ENCODE measurements at places on chromosomes 11 and 22.

- no peak for DNase-seq
These were observed 225.3 kb downstream of the ADAMTS15 start for GRCh38 chr11:130673698-130674097.

GRCh38 chr22:21590809-21591641 is 23.5 kb downstream of the UBE2L3 start:
- DNase-seq = no peak

- DNase-seq = no peak
These were observed 12.0 kb downstream of the IL18BP start for GRCh38 chr11:72010529-72011233.

DNA sequence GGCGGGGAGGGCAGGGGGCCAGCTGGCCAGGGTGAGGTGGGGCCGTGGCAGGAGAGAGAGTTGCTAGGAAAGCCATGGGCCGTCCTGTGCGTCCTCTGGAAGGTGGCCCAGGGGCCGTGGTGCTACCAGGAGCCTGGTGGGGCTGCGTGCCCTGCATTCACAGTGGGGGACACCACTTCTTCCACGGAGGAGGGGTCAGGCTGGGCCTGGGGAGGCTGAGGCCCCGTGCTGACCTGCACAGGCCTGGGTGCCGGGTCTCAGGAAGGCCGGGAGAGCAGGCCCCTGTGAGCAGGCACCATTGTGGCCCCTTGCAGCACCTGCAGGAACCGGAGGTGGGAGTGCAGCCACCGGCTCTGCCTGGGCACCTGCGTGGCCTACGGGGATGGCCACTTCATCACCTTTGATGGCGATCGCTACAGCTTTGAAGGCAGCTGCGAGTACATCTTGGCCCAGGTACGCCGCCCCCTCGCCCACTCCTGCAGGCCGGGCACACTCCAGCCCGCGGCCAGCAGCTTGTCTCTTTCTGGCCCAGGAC is 12.0 kb downstream of the MUC5B start:
- no peak for DNase-seq

DNA sequence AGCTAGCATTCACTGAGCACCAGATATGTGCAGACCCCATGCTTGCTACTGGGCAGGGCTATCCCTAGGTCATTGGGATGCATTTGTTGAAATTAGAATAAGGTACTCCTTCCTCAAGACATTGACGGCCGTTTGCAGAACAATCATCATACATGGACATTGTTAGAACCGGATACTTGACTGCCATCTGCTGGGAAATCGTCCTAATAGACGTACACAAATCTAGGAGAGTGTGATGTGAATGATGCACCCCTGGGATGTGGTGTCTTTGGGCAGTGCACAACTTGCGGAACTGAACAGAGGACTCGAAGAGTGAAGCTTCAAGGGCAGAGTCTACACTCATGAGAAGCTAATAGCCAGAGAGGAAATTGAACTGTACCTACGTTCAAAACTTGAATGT is 35.9 kb downstream of the MYO18B start:
- no peak for DNase-seq

- no peak for DNase-seq
These were observed 708.9 kb upstream of the CCDC179 start for GRCh38 chr11:23569134-23569533.

DNA sequence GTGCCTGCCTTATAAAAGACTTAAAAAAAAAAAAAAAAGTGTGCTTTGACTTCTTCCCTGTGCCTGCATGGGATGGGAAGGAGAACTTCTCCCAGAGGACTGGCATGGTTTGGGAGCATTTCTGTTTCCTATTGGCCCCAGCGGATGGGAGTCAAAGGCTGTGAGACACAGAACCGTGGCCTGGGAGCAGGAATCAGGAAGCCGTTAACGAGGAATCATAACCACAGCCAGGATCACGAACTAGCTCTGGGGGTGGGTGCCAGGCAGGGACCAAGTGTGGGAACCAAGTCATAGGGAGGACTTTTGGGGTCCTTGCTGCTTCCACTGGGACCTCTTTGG is 526 bp downstream of the C1QTNF6 start:
- DNase-seq = no peak

- DNase-seq = no peak
These were observed 8.4 kb upstream of the OMP start for GRCh38 chr11:77093987-77094840.

GRCh38 chr11:62402226-62402959 is 16.4 kb upstream of the SCGB1A1 start:
- DNase-seq = peak; percentile 55

DNA sequence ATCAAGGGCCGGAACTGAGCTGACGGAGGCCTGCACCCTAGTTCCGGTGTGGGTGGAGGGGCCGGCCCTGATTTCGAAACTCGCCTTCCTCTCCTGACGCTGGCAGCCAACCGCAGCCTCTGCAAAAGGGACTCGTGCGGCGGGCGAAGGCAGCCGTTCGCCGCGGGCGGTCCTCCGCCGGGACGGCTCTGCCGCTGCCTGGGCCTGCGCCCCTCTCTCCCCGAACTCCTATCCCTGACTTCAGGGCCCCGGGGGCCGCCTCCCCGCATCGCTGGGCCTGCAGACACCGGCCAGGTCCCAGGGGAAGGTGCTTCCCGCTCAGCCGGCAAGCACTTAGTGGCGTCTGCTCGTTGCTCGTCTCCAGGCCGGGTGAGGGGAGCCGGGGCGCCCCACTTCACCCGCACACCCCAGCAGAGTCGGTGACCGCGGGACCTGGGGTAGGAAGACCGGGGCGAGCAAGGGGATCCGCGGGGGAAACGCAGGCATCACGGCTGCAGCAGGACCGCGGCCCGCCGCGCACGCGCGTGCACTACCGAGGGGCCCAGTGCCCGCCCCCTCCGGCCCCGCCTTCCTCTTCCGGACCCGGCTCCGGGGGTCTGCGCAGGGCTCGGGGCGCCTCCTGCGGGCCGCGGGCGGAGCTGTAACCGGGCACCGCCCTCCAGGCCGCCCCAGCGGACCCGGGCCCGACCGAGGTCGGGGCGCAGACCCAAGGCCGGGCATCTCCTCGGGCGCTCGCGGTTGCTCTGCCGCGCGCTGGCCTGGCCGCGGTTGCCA is 464 bp upstream of the ANKRD13D start:
- DNase-seq = peak; percentile 85

DNA sequence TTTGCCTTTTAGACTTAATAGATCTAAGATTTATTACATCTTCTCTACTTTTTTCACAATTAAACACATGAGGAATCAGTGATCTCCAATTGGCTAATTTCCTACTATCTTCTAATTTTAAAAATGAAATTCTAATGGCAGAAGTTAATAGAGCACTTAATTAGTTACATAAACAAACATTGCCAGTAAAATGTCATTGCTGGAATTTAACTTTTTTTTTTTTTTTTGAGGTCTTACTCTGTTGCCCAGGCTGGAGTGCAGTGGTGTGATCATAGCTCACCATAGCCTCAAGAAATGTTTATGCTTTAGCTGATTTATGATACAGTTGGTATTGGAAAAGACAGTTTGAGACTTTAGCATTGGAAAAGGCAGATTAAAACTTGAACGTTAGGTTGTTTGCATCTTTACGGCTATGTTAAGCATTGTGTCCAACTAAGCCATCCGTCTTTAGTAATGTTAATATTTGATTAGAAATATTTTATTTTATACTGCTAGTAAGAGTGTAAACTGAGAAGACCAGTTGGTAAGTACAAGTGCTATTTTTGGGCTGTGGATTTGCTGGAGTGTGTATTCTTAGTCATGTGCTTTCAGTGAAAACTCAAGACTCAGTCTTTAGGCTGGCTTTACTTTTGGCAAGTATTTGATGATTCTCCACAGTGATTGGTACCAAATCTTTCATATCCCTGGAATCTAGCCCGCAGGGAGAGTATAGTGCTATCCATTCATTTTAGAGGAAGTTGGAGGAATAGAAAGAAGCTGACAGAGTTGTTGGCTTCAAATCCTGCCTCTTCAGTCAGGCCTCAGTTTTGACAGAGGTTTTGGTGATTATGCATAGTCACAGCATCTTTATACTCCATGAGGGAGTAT is 4.5 kb downstream of the ANO5 start:
- DNase-seq = no peak

- DNase-seq = no peak
These were observed 24.7 kb downstream of the PATZ1 start for GRCh38 chr22:31321421-31321820.

DNA sequence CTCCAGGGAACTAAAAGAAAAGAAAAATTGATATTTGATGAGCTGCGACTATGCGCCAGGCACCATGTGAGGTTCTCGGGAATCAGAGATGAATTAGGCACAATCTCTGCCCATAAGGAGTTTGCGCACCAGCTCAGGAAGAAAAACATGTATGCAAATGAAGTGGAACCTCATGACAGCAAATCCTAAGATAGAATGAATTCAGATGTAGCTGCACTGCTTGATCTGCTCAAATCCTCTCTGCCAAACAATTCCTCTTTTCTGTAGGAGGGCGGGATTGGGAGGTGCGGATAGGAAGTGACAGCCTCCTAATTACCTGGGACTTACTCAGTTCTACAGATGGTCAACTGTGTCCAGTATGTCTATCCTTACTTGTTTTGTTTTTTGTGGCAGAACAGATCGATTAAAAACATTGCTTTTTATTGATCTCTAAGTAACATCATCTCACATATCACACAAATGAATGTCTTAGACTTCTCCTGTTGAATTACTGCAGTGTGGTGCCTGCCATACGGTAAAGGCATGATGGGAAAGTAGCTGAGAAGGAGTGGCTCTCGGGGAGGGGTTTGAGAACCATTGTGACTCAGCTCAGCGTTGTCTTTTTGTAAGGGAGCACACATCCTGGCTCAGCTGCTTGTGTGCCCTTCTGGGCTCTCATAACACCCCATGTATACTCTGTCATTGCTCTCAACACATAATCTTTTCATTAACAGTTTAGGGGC is 13.9 kb downstream of the CRTAM start:
- DNase-seq = no peak

- DNase-seq = no peak
These were observed 35.3 kb upstream of the CLMP start for GRCh38 chr11:123230346-123230745.

- DNase-seq = no peak
These were observed 44.1 kb downstream of the FANCF start for GRCh38 chr11:22581354-22582150.

DNA sequence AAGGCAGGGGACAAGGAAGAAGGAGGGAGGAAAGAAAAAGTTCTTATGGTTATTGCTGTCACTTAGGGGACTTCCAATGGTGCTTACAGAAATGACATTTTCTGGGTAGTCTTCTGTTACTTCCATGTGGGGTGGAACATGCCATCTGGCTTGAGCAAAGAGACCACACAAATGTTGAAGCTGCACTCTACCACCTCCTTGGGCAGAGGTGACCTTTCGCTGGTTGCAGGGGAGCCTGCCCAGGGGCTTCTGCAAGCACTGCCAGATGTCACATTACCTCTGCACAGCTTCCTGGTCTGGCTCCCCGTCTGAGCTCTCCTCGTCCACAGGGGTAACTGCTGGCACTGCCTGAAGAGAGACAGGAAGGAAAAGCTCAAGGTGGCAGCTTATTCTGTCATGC is 32.6 kb upstream of the APOA1 start:
- no peak for DNase-seq

GRCh38 chr11:128236506-128237498 is 350.6 kb downstream of the ETS1 start:
- no peak for DNase-seq

DNA sequence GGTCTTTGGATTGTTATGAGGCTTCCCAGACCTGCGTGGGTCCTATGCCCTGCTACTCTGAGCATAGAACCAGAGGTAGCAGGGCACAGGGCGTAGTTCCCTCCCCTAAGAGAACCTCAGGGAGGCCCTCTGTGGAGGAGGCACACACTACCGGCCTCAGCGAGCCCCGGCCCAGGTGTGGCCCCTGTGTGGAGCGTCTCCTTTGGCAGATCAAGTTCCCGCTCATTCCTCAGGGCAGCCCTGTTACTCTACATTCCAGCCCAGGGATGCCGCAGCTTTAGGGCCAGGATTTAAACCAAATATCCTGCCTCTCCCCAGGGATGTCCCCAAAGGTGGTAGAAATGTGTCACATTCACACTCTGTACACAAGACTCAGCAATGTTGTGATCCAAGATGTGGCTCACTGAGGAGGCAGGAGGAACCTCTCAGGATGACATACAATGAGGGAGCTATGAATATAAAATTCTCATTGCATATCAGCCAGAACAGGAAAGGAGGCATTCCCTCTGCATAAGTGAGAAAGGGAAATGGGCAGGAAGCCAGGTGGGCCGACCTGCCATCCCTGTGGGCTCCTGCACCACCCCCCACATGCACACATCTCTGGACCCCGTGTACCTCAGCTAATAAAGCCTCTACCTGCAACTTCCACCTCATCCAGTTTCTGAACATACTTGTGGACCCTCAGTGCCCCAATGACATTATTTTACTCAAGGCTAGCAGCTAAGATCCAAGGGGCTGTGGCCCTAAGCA is 131.9 kb upstream of the TEAD1 start:
- DNase-seq = no peak

DNA sequence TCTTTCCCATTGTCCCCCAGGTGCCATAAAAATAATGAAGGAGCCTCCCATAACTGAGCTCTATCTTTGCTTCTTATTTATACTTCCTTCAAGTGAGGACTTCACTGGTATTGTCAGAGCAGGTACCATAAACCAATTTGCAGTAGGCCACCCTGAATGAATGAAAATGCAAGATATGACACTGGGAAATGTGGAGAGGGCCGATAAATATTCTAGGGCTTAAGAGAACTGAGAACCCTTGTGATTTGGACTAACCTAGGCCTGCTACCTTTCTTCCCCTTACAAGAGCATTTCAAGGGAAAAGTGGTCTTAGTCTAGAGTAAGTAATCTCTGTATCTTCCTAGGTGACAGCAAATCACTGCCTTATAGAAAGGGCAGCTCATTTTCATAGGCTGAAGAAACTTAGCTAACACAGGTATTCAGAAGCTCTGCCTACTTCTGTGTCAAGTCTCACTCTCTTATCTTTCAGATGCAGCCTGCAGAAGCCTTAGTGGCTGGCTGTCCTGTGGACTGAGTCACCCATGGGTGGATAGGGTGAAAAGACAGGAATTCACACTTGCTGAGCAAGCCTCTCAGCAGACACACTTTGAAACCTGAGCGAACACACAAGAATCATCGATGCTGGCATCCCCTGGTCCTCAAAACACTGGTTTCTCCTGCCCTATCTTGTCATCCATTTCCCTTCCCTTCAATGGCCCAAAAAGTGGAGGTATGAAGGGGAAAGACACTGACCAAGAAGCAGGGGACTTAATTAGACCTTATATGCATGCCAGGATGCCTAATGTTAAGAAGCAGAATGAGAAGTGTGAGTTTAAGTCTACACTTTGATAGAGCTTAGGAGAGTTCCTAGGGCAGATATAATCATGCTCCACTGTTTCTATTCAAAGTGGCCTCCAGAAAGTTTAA is 15.2 kb downstream of the NRIP3 start:
- no peak for DNase-seq

Measured in activated effector memory CD4-positive, alpha-beta T cell treated with Interleukin-2 at 50 U/mL for 16 hours (primary cell).